HAP-1 (cell line): ENCODE measurements at places on chromosomes 12 and 14.

DNA sequence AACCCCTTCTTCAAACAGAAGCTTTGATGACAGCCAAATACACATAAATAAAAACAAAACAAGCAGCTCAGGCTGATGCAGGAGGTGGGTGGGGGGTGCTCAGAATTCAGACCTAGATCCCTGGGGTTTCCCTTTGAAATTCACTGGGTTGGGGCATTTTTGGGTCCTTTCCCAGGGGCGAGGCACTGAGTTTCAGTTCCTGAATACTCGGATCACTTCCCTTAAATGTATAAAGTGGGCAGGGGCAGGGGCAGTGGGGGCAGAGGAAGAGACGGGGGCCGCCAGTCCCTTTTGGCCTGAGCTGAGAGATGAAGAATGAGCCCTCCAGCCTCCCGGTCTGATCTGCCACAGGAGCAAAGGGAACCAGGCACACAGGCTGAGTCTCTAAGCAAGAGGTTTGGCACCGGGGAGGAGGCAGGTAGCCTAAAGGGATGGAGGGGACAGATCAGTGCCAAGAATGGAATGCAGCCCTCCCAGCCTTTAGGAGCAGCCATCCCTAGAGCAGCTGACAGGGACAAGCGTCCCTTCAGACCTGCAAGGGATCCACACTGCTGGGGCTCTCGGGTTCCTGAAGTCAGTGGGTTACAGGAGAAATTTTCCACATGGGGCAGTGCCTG, 20.3 kb downstream of the KDM2B start:
- DNase-seq: no peak

DNA sequence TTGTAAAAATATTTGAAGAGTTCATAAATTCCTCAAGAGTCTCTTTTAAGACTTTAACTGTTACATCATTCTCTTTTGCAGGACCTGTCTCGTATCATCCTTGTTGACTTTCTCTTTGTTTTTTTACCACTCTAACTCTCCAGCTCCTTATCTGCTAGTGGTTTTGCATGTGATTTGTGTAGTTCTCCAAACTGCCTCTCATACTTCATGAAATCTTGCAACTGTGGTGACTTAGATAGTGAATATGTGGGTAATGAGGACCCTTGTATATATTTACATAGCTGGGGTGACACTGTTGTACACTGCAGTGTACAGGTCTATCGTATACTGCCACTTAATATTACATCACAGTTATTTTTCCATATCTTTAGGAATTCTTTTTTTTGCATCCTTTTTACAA, 40.2 kb upstream of the EMP1 start:
- no peak for DNase-seq

- DNase-seq: no peak
Measured at GRCh38 chr14:105933238-105933637, 406.9 kb downstream of the TMEM121 start.

GRCh38 chr12:97535582-97535981, 73.0 kb downstream of the RMST start:
- no peak for DNase-seq

DNA sequence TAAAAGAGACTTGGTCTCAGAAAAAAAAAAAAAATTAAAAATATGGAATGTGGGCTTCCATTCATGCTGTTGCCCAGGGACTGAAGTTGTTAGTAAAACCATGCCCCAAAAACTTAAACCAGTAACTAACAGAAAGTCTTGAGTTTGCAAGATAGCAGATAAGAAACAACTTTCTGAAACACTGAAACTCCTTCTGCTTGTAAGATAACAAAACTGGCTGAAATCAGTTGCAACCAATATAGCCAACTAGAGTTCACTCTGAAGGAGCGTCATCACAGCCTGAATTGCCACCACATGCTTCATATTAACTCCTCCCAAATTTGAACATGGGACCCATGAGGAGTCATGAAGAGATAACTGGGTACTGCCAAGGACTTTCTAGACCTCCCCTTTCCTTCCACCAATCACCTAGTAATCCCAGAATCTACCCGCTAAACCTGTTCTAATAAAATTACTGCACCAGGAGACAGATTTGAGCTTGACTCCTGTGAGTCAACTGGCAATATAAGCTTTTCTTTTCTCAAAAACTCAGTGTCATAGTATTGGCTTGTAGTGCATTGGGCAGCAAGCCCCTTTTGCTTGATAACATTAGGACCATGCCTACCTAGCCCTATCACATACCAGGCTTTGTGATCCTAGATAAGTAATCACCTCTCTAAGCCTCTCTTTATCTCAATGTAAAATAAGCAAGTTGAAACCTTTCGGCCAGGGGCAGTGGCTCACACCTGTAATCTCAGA, 53.6 kb downstream of the R3HDM2 start:
- DNase-seq: no peak

GRCh38 chr12:39138268-39138667, 232.9 kb upstream of the CPNE8 start:
- no peak for DNase-seq

DNA sequence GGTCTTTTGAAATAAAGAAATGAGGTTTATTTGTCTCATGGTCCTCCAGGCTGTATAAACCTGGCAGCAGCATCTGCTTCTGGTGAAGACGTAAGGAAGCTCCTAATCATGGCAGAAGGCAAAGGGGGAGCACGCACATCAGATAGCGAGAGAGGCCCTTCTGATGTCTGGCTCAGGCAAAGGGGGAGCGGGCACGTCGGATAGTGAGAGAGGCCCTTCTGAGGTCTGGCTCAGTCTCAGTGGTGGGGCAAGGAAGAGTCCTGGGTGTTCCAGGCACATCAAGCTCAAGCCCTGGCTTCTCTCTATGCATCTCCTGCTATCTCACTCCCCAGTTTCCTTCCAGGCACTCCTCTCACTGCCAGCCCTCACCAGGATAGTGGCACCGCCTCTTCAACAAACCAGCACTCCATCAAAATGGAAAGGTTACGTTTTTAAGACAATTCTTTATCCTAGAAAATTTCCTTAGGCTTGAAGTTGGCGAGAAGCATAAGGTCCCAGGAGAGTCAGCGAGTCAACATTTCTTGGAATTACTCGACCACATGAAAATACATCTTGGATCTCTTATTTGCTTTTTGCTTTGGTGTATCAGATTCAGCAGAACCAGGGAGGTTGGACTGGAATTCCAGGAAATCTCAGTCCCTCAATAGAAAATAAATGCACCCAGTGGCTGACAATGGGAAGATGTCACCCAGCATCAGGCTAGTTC, 189.6 kb upstream of the TMEM132C start:
- no peak for DNase-seq

DNA sequence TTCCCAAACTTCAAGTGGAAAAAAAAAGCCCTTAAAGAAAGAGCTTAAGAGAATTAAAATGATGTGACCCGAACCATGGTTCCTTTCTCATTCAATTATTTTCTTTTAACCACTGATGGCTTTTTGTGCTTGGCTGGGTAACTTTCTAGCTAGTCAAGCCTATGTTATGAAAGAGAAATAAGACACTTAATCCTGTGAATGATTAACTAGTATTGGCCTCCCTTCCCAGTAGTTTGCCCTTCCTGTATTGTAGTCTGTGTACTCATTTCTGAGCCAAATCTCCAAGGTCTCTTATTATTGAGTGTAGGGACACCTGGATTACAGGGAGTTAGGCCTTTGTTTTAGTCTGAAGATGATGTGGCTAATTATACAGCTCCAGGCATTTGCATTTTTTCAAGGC, 353.0 kb downstream of the RAD51B start:
- no peak for DNase-seq

DNA sequence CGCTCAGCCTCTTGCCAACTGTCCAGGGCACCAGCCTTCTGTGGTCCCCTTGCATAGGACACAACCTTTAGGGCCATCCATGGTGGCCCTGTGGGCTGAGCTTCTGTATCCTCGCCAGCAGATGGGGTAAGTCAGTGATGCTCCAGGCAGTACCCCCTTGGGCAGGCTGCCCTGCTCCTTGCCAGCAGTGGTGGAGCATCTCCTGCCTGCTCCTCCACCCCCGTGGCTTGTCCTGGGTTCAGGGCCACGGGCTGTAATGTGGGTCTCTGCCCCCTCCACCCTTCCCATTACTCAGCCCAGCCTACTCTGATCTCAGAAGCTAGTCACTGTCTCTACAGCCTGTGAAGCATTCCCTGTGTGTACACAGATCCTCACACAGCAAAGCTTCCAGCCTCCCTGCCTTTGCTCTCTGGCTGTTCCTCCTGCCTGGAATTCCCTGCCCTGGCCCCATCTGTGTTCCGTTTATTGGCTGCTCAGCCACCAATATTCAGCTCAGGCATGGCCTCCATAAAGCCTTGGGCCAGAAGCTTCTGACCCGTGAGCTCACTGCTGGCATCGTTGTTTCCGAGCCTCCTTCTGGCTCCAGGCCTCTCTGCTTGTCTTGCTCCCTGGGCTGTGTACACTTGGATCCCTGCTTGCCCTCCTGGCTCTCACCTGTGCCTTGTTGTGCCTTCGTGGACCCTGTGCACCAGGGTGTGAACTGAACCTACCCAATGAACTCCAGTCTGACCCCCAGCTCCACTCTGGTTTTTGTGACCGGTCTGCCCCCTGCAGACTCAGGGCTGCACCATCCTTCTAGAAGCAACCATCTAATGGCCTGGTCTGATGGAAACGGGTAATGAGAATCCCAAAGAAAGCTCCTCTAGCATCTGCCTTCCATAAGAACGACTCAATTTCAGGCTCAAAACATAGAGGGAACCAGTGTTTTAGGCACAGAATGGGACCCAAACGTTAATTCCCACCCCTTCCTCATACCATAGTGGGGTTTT, 177.0 kb upstream of the PRMT8 start:
- DNase-seq: peak; percentile 32

GRCh38 chr14:51872396-51872795, 12.0 kb downstream of the GNG2 start:
- DNase-seq: peak; percentile 17

DNA sequence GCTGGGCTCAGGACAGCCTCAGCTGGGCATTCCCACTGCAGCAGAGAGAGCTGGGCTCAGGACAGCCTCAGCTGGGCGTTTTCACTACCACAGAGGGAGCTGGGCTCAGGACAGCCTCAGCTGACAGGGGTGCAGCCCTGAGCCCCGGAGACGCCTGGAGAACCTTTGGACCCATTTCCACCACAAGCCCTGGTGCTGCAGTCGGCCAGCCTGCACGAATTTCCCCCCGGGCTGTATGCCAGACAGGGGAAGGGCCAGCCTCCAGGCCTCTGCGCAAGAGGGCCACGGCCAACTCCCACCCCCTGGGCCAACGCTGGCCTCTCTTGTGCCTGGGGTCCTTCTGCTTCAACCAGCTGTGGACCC, 2.6 kb upstream of the C14orf180 start:
- DNase-seq: no peak

GRCh38 chr12:44385964-44386363, 490.2 kb downstream of the NELL2 start:
- DNase-seq: no peak

DNA sequence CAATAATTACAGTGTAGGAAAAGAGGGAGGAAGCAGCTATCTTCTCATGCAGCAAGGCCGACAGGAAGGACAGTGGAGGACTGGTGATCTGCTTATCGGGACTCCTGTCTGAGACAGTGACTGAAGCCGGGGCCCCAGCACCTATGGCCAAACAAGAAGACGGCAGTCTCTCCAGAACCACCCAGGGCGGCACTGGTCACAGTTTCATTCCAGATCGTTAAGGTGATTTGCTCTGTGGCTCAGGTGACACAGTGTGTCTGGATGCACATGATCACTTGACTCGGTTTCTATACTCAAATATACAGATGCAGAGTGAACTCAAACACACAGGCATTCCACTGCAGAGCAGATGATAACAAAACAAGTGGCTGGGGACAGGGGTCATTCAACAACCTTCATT, 52.1 kb upstream of the CORO1C start:
- no peak for DNase-seq

DNA sequence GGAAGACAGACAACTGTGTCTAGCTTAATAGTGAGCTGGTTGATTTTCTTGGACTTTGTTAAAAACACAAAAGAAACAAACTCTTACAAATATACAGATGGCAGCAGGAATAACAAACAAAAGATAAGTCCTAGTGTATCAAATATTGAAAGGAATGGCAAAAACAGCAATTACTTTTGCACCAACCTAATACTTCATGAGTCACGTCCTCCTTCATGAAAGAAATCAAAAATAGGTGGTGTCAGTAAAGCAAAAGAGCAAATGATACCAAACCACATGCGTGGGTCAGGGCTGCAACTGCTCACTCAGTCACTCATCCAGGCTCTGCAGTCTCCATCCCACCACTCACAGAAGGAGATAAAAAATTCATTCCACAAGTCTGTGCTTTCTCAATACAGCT, 11.8 kb downstream of the ATG14 start:
- DNase-seq: no peak

GRCh38 chr12:52666471-52666870, 13.7 kb downstream of the KRT1 start:
- no peak for DNase-seq

DNA sequence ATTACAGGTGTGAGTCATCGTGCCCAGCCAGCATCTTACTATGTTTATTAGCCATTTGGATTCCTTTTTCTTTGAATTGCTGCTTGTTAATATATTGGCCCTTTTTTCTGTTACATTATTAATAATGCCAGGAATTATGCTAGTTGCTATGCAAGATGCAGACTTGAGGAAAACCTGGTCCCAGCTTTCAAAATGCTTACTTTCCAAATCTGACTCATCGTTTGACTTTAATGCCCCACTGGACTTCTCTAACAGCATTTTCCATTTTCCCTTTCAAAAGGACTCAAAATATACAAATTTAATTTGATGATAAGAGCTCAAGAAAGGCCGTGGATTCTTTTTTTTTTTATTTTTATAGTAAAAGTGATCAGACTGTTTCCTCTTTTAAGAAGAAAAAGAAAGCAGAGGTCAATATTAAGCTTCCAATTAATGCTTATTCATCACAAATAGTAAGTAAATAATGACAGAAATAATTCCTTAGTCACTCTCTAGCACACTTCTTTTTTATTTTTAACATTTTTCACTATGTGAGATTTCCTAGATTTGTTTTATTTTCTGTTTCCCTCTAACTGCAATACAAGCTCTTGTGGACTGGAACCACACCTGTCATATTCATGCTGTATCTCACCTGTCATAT, 146.1 kb upstream of the FGD4 start:
- no peak for DNase-seq

DNA sequence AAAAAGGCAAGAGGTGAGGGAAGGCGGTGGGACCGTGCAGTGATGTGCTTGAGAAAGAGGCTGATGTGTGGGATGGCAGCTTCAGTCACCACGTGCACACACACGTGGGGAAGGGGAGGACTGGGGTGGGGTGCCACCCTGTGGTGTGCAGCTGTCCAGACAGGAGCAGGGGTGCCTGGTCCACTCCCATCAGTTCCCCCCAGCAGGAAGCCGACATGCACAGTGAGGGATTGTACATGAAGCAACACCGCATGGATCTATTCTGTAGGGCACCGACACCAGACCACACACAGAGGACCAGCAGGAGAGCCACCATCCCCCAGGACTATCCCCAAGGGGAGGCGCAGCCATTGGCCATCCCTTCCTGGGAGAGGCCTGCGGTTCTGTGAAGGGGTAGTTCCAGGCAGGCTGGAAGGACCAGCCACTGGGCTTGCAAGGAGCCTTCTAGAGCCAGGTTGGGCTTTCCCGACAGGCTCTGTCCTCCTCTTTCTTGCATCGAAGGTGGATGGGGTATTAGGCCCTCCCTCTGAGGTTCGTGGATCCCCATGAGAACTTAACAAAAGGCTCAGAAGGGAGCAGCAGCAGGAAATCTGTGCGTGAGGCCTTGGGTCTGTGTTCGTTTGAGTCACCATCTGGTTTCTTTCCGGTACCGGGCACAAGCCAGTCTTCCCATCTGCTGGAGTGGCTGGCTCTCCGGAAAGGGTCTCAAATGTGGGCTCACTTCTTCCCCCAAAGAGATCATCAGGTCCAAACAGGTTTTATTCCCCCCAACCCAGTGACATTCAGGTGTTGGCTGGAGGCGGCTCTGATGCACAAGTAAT, 59.8 kb downstream of the PLEKHG3 start:
- no peak for DNase-seq

- no peak for DNase-seq
Measured at GRCh38 chr14:52117111-52117832, 48.4 kb upstream of the NID2 start.

- no peak for DNase-seq
Measured at GRCh38 chr14:100261621-100262020, 22.7 kb downstream of the YY1 start.
